ENCODE measurements at places on chromosomes 11 and 22.

DNA sequence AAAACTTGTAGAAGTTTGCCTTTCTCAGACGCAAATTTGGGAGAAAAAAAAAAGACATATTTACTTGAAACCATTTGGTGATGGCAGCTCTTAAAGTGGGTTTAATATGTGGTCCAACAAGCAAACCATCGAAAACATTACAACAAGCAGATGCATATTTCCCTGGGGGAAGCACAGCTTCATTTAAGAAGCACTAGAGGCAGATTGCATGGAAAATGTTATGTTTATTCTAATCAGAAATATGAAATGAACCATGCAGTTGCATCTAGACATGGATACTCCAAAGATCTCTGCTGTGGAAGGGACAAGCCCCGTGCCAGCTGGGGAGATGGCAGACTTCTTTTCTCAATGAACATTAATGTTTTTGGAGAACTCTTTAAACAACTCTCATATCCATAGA, 57.4 kb upstream of the PARVA start:
- no peak for DNase-seq

DNA sequence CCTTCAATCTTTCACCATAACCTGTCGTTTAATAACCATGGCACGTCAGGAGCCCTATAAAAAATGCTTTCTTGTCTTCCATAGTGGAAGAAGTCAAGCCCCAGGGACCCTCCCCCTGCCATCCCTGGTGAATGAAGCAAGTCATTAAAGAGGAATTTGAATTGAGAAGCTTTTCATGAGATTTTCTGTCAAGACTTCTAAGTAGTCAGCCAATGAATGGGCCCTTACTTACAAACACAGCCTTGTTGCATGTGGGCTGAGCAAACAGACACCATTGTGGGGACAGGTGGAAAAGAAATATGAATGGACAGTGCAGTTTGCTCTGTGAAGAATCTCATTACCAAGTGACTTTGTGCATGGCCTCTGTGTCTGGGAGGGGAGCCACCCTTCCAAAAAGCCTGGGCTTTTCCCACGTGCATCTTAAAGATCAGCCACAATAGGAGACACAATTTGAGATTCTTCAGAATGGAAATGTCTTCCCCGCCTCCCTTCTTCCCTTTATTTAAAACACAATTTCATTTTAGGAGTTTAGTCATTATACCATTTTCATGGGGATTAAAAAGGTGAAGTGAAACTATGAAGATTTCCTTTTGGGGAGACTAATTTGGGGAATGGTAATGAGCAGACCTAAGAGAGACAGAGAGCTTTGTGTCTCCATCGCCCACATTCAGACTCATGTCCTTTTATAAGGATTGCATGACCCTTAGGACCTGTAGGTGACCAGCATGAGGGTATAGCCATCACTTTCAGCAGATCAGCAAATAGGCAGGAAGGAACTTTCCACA, 152.0 kb downstream of the LRRC4C start:
- no peak for DNase-seq

DNA sequence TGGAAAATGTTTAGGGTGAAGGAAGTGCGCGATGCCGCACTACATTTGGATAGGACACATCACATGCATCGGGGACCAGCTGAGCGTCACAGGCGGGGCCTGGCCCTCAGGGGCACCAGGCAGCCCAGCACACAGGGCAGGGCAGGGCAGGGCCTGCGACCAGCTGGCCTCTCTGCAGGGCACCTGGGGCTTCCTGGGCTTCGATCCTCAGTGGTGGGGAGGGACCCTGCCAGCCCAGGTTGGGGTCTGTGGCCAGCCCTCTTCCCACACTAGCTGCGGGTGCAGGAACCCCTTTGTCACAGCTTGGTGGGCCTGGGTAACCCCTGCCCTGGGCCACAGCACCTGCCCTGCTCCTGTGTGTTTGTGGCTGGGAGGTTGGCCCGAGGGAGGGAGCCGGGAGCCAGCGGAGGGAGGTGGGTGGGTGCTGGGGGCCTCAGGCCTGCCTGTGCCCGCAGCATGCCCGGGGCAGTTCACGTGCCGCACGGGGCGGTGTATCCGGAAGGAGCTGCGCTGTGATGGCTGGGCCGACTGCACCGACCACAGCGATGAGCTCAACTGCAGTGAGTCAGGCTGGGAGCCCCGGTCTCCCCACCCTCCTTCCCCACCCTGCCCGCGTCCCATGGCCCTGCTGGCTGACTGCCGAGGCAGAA, 37.9 kb downstream of the ST14 start:
- no peak for DNase-seq

GRCh38 chr11:10032935-10033334, 261.1 kb downstream of the SBF2 start:
- no peak for DNase-seq

DNA sequence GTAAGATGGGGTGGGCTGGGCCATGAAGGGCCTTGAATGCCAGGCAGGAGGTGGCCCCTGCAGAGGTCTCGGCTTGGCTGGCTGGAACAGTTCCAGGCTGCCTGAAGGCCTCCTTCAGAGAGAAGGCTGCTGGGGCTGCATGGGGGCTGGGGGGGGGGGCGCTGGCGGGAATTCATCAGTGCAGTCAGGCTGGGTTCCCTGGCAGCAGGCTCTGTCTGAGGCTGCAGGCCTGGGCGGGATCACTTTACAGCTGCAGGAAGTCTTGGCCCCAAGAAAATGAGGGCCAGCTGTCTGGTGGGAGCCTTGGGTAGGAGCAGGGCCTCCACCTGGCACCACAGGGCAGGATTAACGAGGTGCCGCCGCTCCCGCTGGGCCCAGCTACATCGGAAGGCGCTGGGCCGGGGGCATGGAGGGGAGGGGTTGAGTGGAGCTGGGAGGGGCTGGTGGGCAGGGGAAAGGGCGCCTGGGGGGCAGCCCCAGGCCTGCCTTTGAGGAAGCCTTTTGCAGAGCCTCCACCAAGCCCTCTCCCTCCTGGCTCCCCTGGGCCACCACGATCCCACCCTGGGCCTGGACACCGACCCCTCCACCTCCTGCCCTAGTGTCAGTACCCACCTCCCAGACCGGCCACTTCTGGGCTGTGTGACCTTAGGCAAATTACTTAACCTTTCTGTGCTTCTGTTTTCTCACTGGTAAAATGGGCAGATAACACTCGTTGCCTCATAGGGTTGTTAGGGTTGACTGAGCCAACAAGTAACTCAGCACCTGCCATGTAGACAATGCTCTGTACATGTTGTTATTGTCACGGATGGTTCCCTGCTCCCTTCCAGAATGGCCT, 31.0 kb upstream of the HMOX1 start:
- peak; percentile 84 for DNase-seq

DNA sequence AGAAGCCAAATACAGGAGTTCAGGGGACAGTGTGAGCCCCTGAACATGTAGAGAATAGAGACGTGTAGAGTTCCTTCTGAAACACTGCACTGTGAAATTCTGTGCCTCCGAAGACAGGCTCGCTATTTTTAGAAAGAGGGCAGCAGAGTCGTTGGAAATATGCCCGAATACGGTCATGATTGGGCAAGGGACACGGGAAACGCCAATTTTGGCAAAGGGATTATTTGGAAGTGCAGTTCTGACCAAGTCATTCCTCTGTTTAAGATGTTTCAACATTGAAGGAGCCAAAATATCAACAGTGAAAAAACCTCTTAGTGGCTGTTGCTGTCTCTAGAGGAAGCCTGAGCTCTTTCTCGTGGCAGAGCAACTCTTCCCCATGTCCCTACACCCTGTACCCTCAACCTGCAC, 9.5 kb upstream of the CBX6 start:
- DNase-seq, result no peak

Data from left forelimb (tissue), 1 donor.